ENCODE measurements at places on chromosomes 7 and 10.

DNA sequence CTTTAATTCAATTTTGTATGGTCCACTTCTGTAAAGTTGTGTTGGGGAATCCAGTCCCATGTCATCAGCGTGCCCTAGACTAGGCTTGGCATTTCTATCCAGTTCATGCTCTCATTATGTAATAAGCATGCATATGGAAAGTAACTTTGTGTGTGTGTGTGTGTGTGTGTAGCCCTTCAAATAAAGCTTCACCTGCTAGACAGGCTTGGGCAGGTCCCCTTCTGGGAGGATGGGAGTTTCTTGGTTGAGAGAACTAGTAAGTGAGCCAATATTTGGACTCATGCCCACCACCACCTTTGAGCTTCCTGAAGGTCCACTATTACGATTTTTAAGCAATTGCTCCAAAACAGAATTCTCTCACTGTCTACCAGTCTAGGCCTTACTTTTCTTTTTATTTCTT lies 6.9 kb downstream of the BZW2 start:
- no peak for DNase-seq

DNA sequence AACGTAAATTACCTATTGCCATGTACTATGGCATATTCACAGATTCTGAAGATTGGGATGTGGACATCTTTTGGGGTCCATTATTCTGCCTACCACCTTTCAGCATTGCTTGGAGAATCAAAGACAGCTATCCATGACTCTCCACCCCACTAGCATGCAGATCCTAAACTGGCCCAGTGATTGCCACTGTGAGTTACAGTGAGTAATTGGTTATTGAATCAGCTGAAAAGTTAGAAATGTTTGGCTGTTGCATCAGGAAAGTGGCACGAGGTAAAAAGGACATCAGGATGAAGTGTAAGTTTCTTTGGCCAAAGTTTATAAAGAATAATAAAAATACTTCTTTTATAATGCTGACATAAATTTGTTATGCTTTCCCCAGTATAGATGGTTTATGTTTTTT lies 148.2 kb upstream of the ETV1 start:
- DNase-seq = no peak

GRCh38 chr7:87934699-87935383 lies 790 bp downstream of the ADAM22 start:
- peak; percentile 57 for DNase-seq

- no peak for DNase-seq
These were observed 99.4 kb downstream of the EBF3 start for GRCh38 chr10:129864601-129865126.

DNA sequence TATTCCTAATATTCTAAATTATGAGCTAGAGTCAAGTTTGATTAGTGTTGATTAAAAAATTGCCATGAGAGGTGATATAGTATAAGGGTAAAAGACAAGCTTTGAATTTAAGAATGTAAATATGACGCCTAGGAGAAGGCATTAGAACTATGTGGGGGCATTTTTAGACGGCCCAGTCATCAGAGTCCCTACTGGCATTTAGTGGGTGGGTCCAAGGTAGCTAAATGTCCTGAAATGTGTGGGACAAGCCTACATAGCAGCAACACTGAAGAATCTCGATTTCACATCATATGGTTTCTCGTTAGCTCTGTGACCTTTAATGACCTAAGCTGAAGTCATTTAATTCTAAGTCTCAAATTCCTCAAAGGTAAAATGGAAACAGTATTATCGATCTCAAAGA lies 133.5 kb downstream of the SGMS1 start:
- DNase-seq = peak; percentile 30

GRCh38 chr7:134542195-134542771 lies 6.6 kb upstream of the AKR1B15 start:
- DNase-seq = no peak

- peak; percentile 94 for DNase-seq
These were observed 354.1 kb downstream of the TNS3 start for GRCh38 chr7:47227762-47228177.

GRCh38 chr10:112261281-112261822 lies 21.8 kb upstream of the TECTB start:
- DNase-seq = no peak

DNA sequence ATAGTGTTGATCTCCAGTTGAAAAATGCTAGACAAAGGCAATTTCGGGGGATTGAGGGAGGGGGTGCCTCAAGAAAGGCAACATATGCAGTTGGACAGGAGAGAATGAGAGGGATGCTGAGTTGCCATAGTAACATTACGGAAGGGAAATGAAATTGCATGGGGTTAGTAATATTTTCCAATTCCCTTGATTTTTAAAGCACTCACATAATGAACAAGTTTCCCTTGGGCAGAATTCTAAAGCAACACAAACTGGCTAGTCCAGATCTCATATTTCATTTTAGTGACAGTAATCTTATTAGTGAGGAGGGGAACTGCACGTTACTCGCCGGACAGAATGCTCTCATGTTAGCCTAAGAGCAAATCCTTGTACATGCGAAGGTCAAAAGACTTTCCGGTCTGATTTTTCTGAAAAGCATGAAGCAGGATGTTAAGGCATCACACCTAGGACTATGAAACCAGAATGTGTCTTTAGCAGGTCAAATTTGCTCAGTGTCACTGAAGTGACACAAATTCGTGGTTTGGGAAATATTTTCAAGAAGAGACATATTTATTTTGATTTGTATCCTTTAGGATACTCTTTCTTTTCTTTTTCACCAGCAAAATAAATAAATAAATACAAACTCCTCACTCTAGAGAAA lies 165.5 kb downstream of the ANK3 start:
- DNase-seq = no peak

- DNase-seq = no peak
These were observed 86.5 kb downstream of the NEURL1 start for GRCh38 chr10:103580011-103580410.

DNA sequence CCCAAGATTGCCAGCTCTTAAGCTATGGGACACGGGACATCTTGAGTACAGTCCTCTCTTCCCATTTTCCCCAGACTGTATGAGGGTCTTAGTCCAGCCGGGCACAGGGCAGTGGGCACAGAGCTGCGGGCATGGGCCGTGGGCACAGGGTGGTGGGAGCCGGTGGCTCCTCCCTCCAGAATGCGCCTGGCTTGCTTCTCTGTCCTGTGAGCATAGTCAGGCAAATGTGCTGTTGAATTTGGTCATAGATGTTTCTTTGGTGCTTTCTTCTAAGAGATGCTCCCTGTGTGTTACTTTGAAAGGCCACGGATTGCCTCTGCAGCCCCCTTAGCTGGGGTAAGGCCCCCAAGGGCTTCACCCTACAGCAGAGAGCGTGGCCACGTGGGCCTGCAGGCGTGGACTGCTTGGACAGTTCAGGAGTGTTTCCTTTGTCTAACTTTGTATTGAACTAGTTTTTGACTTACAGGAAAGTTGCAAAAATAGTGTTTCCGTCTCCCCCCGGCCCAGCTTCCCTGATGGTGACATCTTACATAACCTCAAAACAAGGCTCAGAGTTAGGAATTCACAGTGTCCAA lies 24.7 kb downstream of the LRRC27 start:
- no peak for DNase-seq
